ENCODE measurements at places on chromosomes 4 and X.

GRCh38 chr4:169243825-169244609 lies 26.7 kb downstream of the SH3RF1 start:
- no peak for DNase-seq

DNA sequence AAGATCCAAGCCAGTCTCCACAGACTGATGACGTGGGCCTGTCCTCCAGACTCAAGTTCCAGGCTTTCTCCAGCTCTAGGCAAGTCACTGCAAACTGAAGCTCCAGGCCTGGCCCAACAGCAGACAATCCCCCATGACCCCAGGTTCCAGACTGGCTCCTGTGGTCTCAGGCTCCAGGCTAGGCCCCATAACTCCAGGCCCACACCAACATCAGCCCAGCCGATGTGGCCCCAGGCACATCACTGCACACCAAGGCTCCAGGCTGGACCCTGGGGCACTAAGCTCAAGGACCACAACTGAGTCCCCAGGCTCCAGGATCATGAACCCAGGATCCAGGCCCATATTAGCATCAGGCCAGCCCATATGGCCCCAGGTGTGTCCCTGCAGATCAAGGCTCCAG lies 143.6 kb downstream of the COX7B2 start:
- no peak for DNase-seq

GRCh38 chr4:124953061-124953460 lies 240.5 kb upstream of the ANKRD50 start:
- no peak for DNase-seq

DNA sequence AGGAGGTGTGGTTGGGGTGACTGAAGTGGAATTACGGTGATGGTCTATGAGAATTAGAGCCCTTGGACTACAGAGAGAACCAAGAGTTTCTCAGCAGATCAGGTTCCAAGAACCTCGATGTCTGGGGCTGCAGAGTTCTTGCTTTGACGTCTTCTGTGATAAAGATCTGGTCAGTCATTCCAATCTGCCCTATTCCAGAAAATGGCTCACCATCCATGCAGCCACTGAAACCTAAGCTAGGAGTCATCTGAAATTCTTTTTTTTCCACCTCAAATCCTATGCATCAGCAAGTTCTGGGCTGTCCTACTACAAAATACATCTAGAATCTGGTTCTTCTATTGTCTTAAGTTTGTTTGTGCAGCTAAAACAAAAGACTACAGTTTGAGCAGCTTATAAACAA lies 254.4 kb upstream of the PGRMC2 start:
- DNase-seq = no peak

- DNase-seq = no peak
Observed at GRCh38 chr4:80202741-80203553, 5.6 kb downstream of the PRDM8 start.

- DNase-seq = no peak
Observed at GRCh38 chrX:2665387-2666304, 25.4 kb upstream of the CD99 start.

GRCh38 chr4:151674804-151675391 lies 85.9 kb downstream of the GATB start:
- DNase-seq = no peak

GRCh38 chr4:30720661-30721184 lies 554 bp downstream of the PCDH7 start:
- no peak for DNase-seq

DNA sequence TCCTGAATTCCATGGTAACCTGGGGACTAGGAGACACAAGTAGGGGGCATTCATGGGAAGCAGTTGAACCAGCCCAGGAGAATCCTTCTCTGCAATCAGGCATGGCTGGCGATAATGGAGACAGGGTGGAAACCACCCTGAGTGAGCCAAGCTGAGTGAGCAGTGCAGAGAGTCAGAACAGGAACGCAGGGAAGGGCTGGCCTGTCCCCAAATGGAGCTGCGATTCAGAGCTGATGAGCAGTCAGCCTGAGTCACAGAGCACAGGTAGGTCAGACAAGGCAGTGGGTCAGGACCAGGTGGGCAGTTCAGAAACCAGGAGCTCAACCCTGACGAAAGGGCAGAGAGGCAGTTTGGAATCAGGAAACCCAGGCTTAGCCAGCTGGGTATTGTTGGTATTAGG lies 129.0 kb downstream of the BTC start:
- DNase-seq = no peak

GRCh38 chrX:109954333-109954732 lies 48.6 kb upstream of the TMEM164 start:
- no peak for DNase-seq

GRCh38 chr4:69122476-69122875 lies 26.2 kb downstream of the UGT2B7 start:
- DNase-seq = no peak

DNA sequence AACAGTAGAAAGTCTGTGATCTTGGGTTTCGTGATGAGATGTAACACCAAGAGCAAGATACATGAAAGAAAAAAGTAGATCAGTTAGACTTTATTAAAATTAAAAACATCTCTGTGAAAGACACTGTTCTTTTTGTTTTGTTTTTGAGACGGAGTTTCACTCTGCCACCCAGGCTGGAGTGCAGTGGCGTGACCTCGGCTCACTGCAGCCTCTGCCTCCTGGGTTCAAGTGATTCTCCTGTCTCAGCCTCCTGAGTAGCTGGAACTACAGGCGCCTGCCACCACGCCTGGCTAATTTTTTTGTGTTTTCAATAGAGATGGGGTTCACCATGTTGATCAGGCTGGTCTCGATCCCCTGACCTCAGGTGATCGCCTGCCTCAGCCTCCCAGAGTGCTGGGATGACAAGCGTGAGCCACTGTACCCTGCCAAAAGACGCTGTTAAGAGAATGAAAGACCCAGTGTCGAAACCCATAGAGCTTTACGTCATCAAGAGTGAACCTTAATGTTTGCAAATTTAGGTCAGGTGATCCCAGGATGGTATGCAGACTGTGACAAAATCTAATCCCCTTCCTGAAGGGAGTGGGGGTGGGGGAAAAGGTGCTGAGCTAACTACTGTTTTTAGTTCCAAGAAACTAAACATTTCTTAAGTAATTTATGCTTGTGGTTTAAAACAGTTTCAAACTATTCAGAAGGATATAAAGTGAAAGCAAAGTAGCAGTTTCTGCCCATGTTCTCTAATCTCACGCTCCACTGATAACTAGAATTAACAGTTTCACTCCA lies 8.0 kb downstream of the OFD1 start:
- DNase-seq = no peak

DNA sequence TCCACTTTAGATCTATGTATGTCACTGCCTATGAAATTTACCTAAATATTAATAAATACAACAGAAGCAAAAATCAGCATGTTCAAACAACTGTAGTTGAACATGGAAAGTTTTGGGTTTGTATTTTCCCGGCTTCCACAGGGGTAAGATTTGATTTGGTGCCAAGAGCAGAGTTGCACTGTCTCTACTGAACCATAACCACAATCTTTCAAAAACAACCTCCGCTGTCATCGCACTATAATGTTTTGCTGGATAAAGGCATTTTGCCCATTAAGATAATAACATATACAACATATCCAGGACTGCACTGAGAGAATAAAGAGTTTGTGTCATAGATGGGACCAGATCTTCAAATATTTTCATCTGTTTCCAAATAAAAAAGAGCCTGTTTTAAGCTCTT lies 94.9 kb downstream of the TENM3 start:
- no peak for DNase-seq

GRCh38 chr4:18110099-18110498 lies 88.5 kb upstream of the LCORL start:
- DNase-seq = no peak

DNA sequence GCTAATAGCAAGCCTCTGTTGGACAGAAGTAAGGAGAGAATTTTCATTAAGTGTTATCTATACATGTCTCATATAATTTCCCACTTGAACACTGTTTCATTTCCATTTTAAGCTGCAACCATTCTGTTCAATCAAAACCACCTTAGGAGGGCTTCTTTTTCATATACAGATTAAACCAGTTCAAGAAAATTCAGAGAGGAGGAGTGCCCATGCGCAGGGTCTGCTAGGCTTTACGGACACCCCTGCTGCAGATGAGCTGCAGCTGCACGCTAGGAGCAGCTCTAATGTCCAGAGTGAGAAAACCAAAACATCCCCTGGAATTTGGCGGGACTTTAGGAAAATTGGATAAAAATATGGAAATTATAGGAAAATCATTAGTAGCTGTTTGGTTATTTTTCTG lies 541.0 kb downstream of the SPRY1 start:
- DNase-seq = no peak

GRCh38 chr4:78056265-78057129 lies 626 bp upstream of the FRAS1 start:
- DNase-seq = no peak

DNA sequence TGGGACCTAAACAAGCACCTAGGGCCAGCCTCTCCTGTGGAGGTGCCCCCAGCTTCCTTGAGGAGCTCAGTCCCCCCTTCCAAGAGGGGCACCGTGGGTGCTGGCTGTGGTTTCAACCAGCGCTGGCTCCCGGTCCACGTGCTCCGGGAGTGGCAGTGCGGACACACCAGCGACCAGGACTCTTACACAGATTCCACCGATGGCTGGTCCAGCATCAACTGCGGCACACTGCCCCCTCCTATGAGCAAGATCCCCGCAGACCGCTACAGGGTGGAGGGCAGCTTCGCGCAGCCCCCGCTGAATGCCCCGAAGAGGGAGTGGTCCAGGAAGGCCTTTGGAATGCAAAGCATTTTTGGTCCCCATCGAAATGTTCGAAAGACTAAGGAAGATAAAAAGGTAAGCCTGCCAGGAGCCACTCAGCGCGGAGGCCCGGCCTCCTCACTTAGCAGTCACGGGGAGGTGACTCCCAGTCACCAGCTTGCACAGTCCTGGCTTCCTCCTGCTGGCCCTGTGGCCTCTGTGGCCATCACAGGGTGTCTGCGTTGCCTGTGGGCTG lies 24.9 kb downstream of the RGS12 start:
- no peak for DNase-seq

GRCh38 chr4:171588764-171589163 lies 224.4 kb upstream of the GALNTL6 start:
- DNase-seq = no peak

DNA sequence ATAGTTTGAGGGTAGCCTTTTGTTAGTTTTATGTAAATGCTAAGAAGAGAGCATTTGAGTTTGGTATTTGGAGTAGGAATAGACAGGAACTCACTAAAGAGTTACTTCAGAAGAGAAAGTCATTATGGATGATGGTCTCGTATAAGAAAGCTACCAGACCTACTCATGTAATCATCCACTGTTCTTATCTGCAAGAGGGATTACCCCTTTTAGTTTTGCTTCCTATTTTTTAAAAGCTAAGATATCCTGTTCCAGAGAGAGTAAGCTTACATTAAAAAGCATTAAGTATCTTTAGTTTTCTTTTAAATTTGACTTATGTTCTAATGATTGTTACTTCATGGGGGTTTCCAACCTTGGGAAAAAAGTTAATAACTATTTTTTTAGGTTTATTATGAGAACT lies 12.5 kb upstream of the ART3 start:
- no peak for DNase-seq

GRCh38 chrX:139191286-139191685 lies 339.3 kb upstream of the F9 start:
- no peak for DNase-seq

GRCh38 chrX:115322375-115322774 lies 32.9 kb downstream of the LUZP4 start:
- DNase-seq = no peak

DNA sequence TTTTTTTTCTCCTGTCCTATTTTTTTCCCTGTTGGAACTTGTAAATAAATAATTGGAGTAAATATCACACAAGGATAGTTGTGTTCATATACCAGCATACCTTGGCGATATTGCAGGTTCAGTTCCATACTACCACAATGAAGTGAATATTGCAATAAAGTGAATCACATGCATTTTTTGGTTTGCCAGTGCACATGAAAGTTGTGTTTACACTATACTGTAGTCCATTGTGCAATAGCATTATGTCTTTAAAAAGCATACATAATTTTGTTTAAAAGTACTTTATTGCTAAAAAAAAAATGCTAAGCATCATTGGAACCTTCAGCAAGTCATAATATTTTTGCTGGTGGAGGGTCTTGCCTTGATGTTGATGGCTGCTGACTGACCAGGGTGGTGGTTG lies 88.6 kb downstream of the GSTCD start:
- no peak for DNase-seq

DNA sequence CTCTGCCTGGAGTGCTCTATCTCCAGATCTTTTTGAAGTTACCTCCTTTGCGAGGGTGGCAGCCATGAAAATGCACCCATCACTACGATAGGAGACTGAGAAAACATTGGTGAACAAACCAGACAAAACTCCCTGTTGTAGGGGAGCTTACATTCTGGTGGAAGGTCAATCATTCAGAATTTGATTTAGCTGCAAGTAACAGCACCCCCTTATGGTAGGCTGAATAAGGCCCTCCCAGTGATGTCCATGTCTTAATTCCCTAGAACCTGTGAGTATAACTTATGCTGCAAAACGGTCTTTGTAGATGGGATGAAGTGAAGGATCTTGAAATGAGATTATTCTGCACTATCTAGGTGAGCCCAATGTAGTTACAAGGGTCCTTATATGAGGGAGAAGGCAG lies 5.6 kb upstream of the TEC start:
- DNase-seq = no peak

DNA sequence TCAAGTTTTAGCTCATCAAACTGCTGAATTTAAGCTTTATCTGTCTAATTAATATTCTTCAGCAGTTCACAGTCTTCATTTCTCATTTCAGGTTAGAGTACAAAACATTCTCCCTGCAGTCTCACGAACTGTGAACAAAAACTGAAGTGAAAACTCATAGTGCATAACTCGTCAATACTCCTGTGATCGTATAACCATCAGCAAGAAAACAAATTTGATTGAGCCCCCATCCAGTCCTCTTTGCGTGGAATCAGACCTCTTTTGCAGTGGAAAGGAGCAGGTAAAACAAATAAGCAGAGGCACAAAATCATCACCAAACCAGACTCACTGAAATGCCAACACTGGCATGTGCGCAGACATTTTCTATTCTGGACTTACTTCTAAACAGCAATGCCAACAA lies 12.7 kb downstream of the ADAM29 start:
- no peak for DNase-seq

- DNase-seq = no peak
Observed at GRCh38 chrX:125533352-125533751, 213.7 kb downstream of the TEX13C start.

- DNase-seq = no peak
Observed at GRCh38 chr4:26467724-26468123, 22.6 kb downstream of the CCKAR start.

GRCh38 chr4:55447108-55447708 lies 51.5 kb downstream of the TMEM165 start:
- DNase-seq = no peak

DNA sequence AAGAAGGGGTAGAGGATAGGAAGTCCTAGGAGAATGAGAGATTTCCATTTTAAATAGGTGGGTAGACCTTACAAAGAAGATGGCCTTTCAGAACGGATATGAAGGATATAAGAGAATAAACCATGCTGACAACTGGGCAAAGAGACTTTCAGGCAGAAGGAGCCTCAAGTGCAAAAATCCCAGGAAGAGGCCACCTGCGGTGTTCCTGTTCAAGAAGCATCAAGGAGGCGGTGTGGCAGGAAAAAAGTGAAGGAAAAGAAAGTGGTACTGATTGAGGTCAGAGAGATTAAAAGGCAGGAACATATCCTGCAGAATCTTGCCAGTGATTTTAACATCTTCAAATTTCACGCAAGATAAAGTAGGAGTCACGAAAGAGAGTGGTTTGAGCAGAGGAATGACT lies 172.0 kb downstream of the FSTL5 start:
- DNase-seq = no peak

- no peak for DNase-seq
Observed at GRCh38 chr4:69546134-69546765, 50.5 kb upstream of the UGT2B4 start.

- no peak for DNase-seq
Observed at GRCh38 chr4:184322328-184323025, 104.8 kb upstream of the ENPP6 start.

- no peak for DNase-seq
Observed at GRCh38 chr4:41638866-41639265, 100.9 kb downstream of the LIMCH1 start.
